Stimulated activated CD8-positive, alpha-beta memory T cell treated with anti-CD3 and anti-CD28 coated beads, Interleukin-7, amount 100 ng/mL, for 1 hour (primary cell): ENCODE measurements at places on chromosomes 2 and 18.

DNA sequence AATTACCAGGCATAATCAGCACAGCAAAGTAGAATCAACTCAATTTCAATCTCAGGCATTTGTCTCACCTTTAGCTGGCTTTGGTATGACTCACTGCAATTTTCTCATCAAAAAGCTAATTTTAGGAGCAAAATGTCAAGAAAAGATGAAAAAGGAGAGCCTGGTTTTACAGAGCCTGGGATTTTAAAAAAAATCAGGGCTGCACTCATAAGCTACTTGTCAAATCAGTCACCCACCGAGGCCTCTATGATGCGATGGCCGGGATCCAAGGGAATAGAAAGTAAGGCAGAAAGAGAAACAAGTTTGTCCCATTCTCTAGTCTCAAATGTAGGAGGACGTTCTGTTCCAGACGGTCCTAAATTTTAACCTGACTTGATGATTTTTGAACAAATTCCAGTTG, 170.9 kb downstream of the SOCS6 start:
- no peak for DNase-seq

DNA sequence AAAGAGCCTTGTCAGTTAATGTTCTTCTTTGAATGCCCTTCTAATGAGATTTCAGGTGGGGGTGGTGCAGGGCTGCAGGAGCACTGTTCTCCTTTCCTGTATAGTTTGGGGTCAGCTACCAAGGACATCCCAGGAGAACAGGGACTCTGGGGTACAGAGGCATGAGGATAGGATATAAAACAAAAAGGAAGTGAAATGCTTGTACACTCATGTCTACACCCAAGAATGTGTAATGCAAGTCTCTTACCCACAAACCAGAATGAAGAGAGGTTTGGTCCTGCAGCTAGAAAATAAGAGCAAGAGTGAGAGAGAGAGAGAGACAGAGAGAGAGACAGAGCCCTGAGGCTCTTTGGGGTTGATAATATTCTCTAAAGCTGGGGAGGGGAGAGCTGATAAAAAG, 151.8 kb upstream of the KCTD1 start:
- no peak for DNase-seq

GRCh38 chr2:169107645-169108044, 38.3 kb downstream of the DHRS9 start:
- no peak for DNase-seq

DNA sequence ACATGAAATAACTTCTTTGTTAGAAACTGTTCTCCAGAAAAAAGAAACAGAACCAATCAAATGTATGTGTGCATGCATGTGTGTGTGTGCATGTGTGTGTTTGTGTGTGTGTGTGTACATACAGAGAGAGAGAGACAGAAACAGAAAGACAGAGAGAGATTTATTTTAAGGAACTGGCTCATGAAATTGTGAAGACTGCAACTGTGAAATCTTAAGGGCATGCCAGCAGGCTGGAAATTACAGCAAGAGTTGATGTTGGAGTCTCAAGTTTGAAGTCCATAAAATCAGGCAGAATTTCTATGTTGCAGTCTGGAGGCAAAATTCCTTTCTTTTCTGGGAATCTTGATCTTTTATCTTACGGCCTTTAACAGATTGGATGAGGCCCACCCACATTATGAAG, 168.9 kb upstream of the CDH20 start:
- no peak for DNase-seq

- no peak for DNase-seq
These were observed 12.7 kb downstream of the PCARE start for GRCh38 chr2:29061616-29062015.

GRCh38 chr2:165897726-165898125, 55.9 kb downstream of the TTC21B start:
- DNase-seq: no peak

GRCh38 chr2:53583583-53583982, 184.0 kb upstream of the CHAC2 start:
- no peak for DNase-seq

- DNase-seq: no peak
These were observed 68.7 kb downstream of the DIS3L2 start for GRCh38 chr2:232030229-232030628.

- DNase-seq: no peak
These were observed 117.6 kb downstream of the FAM124B start for GRCh38 chr2:224284134-224284946.

DNA sequence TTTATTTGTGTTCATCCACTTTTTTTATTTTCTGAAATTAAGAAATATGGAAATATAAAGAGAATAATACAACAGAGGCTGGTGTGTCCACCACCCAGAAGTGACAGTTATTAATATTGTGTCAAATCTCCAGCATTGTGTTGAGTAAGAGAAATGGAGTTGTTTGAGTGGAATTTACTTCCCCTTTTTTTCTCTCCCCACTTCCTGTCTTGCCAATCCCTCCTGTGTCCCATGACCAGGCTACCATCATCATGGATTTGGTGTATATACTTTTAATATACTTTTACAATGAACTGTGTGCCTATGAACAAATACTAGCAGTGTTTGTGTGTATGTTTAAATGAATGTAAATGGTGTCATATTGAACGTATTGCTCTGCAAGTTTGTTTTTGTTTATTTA, 276.9 kb upstream of the SKOR2 start:
- DNase-seq: no peak

DNA sequence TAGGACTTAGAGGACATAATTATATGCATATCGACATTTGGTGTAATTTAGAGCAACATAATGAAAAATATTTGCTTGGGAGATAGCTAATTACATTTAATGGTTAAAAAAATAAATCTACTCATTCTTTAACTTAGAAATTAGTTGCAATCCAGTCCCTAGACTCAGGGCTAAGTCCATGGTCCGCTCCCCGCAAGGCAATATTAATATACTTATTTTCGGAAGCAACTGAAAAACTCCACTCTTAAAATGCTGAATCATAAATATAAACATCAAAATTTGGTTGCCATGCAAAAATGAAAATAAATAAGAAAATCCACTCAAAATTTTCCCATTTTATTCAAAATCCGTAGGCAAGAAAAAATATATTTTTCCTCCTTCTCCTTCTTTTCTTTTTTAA, 99.7 kb upstream of the CD302 start:
- no peak for DNase-seq

- DNase-seq: no peak
These were observed 252.2 kb downstream of the KLHL29 start for GRCh38 chr2:23637011-23637778.

DNA sequence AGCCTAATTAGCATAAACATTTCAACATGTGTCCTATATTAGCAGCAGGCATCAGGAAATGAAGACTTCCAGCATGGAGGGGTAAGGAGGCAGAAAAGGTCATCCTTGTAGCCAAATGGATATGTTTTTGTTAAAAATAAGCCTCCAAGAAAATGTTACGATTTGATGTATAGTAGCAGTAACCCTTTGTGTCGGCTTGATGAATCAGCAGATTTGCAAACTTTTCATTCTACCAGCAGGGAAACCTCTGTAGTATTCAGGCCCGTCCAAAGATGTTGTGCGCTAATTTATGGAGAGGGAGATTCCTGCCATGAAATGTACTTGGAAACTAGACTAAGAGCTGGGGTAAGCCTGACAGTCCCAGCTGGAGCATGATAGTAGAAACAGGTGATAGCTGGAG, 780.8 kb upstream of the KLHL29 start:
- no peak for DNase-seq

DNA sequence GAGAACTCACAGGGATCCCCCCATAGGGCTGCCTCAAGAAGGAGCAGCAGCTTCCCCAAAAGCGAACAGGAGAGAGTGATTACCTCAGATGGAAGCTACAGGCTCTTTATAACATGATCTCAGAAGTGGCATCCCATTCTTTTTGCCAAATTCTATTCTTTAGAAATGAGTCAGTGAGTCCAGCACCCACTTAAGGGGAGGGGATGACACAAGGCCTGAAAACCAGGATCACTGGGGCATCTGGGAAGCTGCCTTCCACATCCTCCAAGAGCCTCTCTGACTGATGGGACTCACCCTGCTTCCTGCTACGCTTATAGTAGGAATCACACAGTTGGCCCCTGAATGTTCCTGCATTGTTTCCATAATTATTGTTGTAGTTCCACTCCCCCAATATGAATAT, 96.5 kb downstream of the MAPK4 start:
- DNase-seq: no peak

- DNase-seq: no peak
These were observed 40.7 kb downstream of the CYP26B1 start for GRCh38 chr2:72106978-72107377.

DNA sequence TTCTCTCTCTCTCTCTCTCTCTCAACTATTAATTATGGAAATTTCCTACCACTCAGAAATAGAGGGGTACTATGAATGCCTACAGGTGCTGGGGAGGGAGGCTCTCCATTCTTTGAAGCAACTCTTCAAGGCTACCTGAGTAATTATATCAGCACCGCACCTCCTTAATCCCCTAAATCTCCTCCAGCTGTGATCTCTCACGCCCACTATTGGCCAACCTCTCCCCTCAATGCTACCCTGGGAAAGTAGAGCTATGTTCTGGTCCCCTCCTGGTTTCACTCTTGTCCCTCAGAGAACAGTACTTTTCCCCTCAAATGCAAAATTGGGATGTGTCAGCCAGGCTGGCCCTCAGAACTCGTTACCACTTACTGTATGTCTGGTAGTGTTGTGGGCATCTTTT, 1.6 kb downstream of the MOCOS start:
- no peak for DNase-seq

DNA sequence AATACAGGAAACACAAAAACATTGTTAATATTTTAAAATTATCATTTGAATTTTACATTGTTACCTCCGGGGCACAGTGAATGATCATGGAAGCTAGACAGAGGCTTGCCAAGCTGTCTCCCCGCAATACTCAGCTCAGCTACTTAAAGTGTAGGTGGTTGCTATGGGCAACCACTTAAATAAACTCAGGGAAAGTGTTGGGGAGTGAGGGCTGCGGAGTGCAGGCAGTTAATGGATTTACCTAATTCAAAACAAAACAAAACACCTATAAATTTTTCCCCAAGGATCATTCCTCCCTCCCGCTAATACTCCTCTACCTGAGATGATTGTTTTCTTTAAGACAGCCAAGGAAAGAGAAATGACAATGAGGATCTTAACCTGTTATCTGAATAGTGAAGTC, 349.5 kb downstream of the TGIF1 start:
- DNase-seq: no peak

- DNase-seq: no peak
These were observed 124.1 kb downstream of the MEMO1 start for GRCh38 chr2:31886700-31887099.
